D341Med (cell line): ENCODE measurements at places on chromosomes 5 and 9.

DNA sequence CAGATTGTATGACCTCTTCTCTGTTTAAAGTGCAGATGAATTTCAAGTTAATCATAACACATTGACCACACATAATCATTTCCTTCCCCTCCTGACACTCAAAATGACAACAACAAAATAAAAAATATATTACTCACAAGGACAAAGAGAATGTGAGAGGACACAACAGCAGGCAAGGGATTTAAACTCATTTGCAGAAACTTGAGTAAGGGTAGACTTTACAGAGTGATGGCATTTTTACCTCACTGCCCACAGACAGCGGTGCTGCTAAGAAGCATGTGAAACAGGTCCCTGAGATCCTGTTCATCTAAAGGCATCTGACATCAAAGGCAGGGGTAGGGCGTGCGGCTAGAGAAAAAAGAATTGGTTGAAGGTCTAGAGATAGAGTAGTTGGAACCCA, 99.0 kb downstream of the TRIM36 start:
- DNase-seq, result no peak

- no peak for DNase-seq
Observed at GRCh38 chr9:91606255-91606995, 182.8 kb upstream of the NFIL3 start.

DNA sequence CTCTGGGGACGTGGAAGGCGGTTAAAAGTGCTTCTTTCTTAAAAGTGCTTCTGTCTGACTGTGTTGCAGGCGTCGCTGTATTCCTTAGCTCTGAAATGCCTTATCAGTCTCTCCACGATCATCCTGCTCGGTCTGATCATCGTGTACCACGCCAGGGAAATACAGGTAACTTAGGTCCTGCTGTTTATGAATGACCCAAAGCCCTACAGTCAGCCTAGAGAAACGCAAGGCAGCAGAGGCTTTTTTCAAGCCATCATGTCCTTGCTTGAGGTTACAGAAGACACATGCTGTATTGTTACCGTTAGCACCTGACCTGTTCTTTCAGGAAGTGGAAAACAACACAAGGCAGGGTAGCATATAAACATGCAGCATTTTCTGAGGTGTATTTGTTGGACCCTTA, 2.0 kb downstream of the KCNN2 start:
- no peak for DNase-seq

GRCh38 chr5:171840711-171841522, 55.3 kb downstream of the SMIM23 start:
- DNase-seq, result no peak

- no peak for DNase-seq
Observed at GRCh38 chr9:4508246-4508906, 18.1 kb downstream of the SLC1A1 start.

DNA sequence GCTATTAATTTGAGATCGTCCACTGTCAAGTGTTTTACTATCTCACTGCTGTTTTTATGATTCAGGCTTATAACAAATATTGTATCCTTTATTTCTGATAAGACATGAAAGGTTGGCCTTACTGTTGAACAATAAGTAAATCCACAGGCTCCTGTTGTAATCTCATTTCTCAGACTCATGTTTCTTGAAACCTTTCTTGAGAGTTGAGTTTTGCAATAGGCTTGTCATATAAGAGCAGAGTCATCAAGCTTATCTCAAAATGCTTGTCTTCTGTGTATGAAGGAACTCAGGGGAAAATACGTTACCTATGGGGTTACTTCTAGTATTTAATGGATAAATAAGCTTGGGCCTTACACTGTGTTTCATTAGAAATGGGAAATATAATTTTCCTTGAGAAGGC, 9.2 kb upstream of the TLX3 start:
- no peak for DNase-seq

DNA sequence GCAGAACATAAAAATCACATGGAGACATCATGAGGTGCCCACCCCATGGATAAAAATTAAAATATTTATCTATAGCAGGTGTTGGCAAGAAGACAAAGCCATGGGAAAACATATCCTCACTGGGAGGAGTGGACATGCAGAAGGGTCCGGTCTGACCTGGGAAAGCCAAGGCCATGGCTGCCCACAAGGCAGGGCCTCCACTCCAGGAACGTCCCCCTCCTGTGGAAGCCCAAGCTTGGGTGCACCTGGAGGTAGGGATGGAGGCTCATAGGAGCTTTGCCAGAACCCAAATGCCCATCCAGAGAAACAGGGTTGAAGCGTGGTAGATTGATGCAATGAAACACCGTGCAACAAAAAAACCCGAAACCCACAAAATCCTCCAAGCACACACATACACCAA, 81.4 kb upstream of the COL5A1 start:
- DNase-seq, result no peak
